Stimulated activated naive CD4-positive, alpha-beta T cell treated with Interleukin-2 at 50 U/mL for 16 hours (primary cell): ENCODE measurements at places on chromosomes 3 and 15.

DNA sequence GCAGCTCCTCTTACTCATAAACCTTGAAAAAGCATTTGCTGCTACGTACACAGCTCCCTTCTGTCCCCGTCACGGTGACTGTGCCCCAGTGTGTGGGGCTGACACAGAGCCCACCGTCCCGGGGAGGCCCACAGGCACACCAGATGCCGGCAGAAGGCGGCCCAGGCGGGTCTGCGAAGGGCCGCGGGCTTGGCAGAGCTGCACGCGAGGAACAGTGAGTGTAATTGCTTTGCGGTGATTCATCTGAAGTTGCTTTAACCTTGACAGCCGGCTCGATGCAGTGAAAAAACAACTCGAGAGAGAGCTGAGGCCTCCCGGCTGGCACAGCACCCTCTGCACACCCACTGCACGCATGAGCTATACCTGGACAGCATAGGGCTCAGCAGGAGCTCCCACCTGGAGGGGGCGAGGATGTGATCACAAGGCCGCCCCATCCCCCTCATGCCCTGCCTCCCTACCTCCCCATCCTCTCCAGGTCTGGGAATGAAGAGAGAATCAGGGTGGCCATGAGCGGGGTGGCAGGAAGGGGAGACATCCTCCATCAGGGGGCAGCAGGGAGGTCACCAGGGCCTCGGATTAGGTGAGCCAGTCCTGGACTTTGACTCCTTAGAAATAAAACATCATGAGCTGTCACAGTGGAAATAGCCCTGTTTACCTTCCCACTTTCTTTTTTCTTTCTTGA is 172.7 kb downstream of the MEGF11 start:
- DNase-seq: no peak

GRCh38 chr3:34157491-34157890 is 359.1 kb downstream of the PDCD6IP start:
- DNase-seq: no peak

DNA sequence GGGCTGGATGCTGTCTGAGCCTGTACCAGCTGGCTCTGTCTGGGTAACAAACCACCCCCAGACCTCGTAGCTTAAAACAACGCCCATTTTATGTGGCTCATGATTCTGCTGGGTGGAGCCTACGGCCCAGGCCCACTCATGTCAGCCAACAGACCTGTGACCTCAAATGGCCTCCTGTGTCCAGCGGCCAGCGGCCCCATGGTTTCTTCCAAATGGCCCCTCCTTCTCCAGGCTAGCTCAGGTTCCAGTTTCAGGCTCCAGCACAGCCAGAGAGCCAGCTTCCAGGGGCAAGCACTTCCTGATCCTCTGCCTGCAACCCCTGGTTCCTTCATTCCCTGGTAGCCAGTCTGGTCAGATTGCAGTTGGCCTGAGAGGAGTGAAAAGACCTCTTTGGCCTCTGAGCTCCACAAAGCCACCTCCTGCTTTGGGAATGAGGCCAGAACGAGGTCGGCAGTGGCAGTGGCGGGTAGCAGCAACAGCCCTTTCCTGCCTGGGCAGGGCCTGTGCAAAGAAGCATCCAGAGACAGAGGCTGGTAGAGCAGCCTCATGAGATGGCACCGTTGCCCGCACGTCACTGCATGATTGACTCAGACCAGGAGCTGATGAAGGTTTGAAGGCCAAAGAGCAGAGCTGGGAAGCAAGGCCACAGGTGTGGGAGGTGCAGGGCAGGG is 21.0 kb upstream of the PLXNA1 start:
- no peak for DNase-seq

DNA sequence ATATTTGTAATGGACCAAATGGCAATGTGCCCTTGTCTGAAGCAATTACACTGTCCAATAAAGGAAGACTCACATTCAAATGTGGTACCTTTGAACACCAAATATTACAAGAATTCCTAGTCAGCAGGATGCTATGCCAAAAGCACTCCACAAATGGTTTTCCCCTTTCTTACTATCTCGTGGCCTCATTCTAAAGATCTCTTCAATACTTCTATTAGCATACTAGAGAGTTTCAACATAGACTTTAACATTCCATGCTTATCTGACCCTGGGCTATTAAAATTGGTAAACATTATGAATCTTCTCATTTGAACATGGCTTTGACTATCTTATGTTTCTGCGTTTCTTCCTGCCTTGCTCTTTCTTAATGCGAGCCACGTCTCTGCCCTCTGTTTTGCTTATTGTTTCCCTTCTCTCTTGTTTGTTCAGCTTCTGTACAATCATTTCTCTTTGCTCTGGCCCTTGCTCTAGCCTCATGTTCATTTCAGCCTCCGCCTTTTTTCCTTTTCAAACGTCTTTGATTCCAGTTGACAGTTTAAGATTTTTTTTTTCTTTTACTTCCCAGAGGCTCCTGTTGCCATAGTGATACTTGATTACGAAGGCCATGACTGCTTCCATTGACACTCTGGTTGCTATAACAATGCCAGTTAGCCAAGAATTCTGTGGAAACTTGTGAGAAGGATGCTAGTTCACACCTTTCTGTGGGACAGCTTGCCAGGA is 49.5 kb upstream of the SLC9A9 start:
- no peak for DNase-seq

DNA sequence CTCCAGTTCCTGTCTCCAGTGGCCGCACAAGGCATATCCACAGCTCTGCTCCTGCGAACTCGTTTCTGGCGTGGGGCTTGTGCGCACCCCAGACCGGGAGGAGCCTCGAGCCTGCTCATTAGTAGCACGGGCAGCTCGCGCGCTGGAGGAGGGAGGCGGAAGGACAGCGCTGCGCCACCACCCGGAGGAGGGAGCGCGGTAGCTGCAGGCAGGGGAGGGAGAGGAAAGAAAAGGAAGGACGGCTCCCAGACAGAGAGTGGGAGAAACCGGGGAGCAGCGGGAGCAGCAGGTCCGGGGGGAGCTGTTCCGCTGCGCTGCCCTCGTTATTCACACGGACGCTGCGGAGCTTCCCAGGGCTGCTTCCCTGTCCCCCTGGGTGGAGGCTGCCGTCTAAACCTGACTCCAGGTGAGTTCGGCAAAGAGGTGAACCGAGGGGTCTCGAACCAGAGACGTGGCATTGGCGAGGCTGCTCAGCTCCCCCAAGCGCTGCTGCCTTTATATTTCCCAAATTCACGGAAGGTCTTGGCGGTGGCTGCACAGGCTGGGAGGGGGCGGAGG is 121.3 kb upstream of the ZNF717 start:
- DNase-seq: no peak

DNA sequence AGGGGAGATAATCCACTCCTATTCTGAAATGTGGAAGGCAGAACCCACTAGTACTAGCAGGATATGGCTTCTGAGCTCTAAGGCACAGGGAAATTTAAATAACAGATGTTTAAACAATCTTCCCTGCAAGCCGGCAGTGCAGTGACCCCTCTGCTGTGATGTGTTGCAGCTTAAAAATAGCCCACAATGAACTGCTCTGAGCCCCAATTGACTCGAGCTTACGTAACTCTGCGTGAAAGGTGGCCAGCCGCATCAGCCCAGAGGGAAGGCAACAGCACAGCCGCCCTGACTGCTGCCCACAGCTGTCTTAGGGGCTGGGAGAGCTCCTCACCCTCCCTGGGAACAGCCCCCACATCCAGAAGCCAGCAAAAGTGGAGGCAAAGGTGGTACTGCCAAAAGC is 12.5 kb upstream of the CAMKV start:
- DNase-seq: no peak

DNA sequence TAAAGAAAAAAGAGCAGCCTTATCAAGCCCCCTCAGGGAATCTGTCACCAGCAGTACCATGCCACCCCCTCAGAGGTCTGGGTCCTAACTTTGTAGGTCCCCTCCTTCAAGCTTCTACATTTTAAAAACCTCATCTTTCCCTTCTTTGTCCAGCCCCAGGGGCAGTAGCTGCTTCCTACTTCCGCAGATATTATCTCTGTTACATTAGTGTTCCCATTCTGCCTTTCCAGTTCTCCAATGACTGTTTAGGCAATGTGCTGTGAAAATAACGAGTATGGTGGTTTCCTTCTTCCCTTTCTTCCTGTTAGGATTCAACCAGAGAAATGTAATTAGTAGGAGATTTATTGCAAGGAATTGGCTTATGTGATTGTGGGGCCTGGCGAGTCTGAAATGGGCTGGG is 126.1 kb upstream of the TNIK start:
- DNase-seq: no peak

GRCh38 chr15:84914351-84914750 is 29.9 kb downstream of the SLC28A1 start:
- no peak for DNase-seq

DNA sequence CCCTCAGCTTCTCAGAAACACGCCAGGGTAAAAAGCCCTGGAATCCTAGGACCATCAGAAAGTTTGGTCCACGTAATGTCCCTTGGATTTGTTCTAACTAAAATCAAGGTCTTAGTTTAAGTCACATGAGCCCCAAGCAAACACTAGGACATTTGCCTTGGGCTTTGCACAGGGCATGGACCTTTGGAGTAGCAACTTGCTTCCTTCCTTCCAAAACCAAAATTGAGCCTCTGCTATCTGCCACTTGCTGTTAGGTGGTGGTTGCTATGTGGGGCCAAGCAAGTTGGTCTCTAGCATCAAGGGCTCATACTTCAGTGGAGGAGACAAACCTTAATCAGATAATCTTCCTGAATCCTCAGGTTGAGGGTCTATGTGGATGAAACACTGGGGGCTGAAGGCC is 4.0 kb upstream of the DAG1 start:
- DNase-seq: no peak

- DNase-seq: peak; percentile 68
These were observed 1.3 kb downstream of the MED12L start for GRCh38 chr3:151086484-151087456.

DNA sequence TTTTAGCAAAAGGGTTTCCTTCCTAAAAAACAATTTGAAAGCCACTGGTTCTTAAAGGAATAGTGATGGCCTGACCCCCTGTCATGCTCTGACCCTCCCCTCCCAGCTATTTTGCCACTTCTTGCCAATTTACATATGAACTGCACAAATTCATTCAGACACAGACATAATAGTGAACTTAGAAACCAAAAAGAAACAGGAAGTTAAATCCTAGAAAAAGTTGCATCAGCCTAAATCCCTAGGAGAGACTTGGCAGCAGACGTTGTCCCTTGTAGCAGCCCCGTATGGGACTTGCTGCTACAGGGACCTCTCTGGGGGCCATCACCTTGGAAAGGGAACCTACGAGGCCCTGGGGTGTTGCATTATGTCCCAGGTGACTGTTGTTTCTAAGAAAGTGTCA is 14.3 kb upstream of the PDE8A start:
- DNase-seq: no peak

GRCh38 chr15:62482785-62483429 is 317.8 kb upstream of the C2CD4B start:
- DNase-seq: no peak
